ENCODE measurements at places on chromosomes 1 and 21.

- no peak for DNase-seq
Measured at GRCh38 chr1:112711041-112711440, 4.1 kb downstream of the PPM1J start.

DNA sequence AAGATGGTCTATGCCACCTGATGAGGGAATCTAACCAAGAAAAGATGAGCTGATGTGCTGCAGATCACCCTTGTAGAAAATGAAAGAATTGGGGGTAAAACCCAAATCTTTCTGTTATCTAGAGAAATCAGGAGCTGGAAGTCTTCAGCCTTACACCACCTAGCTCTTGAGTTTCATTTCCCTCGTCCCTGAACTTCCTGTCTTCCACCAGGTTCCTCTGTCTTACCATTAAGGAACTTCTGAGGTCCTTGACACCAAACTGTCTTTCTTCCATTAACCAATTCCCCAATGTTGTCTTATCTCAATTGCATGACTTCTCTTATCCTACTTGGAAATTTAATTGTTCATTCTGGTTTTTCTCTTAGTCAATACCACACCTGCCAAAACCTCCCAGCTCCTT, 31.5 kb downstream of the LPAR3 start:
- no peak for DNase-seq

- no peak for DNase-seq
Measured at GRCh38 chr1:7621334-7622219, 149.5 kb upstream of the VAMP3 start.

GRCh38 chr1:41481109-41481775, 3.2 kb downstream of the EDN2 start:
- no peak for DNase-seq

DNA sequence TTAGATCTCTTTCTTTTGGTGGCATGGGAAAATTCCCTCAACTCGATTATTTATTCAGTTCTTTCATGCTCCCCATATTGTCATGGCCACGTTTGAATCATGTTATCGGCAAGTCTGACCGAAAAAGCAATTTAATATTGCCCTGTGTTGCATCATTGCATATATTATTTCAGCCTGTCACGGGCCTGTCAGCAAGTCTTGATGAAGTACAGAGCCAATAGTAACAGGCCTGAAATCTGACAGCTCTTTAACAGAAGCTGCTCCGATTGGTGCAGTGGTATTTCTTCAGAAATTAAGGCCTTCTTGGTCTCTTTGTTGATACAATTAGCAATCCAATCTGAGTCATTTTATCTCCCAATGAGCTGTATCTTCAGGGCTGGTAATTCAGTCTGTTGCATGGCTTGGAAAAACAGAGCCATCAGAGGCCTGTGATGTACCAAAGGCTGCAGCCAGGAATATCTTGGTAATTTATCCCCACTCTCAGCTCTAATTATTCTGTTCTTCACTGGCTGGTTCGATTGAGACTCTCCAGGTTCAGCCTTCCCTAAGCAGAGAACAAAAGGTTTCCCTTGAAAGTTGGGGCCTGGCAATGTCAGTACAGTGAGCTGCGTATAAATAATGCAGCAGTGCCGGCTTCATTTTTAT, 149.5 kb downstream of the FGGY start:
- no peak for DNase-seq

- DNase-seq = no peak
Measured at GRCh38 chr1:214071469-214071868, 83.7 kb downstream of the PROX1 start.

DNA sequence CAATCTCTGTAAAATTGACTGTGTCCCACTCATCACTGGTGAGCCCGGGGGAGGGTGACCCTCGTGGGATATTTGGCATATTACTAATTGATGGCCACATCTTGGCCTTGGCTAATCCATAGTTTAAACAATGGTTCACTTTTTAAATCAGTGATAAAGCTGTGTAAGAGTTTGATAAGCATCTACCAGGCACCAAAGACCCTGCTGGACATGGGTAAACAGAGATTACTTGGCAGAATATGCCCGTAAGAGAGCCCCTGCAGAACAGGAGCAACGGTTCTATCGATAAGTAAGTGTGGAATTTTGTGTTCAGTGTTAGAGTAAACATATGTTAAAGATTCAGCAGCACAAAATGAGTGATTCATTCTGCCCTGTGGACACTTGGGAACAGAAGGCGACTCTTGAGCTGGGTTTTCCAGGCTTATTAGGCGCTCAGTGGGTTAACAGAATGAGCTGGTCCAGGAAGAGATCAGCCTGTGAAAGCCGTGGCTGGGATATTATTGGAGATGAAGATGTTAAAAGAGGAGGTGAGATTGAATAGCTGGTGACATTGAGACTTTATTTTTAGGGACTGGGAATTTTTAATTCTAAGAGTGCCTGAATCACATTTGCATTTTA, 55.9 kb downstream of the CNST start:
- DNase-seq = no peak

GRCh38 chr1:119655154-119655553, 7.1 kb upstream of the ZNF697 start:
- no peak for DNase-seq

DNA sequence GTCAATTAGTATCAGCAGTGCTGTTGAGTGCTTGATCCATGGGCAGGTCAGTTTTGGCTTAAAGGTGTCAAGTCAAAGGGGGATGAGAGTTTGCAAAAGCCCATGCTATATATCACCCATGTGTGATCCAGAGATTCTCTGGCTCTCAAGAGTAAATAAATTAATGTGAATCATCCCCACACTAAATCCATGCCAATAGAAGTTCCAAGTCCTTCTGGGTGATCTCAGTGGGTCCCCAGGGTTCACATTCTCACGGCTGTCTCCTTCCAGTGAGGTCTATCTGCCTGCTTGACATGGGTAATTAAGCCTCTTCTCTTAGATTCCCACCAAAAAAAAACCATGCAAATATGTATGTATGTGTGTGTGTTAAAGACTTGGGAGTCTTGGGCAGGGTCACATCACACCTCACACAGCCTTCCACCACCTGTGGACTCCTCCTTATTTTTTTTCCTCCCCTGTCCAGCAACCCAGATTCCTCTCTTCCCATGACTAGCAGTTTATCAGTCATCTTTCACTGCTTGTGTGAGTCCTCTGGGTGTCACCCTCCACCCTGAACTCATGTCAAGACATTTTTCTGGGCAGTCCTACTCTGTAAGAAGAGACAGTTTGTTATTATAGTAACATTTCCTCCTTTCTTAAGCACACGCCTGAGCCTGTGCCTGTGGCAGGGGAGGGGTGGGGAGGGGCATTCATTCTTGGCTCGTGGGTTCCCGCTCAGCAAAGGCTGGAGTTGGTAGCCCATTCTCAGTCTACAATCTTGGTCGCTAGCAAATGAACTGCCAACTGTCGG, 14.3 kb upstream of the S100A11 start:
- no peak for DNase-seq

GRCh38 chr1:109630898-109631512, 11.4 kb downstream of the AMPD2 start:
- no peak for DNase-seq

DNA sequence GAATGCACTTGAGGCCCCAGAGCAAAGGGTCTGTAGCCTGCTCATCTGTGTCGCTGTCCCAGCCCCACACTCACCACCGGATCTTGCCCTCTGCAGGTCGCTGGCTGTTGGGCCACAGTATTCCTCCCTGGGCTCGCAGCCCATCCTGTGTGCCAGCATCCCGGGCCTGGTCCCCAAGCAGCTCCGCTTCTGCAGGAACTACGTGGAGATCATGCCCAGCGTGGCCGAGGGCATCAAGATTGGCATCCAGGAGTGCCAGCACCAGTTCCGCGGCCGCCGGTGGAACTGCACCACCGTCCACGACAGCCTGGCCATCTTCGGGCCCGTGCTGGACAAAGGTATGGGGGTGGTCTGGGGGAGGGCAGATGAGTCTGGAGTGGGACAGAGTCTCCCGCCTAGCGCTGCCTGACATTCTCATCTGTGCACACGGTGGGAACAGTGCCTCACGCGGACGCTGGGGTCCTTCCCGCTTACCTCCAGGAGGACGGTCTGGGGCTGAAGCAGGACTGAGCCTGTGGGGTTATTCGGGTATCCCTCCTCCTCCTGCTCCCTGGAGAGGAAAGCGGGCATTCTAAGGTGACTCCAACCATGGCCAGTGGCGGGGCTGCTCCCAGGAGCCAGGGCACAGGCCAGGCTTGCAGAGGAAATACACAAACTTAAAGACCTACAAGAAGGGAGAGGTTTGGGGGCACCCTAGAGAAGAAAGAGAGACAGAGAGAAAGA, 15.9 kb downstream of the WNT3A start:
- no peak for DNase-seq

DNA sequence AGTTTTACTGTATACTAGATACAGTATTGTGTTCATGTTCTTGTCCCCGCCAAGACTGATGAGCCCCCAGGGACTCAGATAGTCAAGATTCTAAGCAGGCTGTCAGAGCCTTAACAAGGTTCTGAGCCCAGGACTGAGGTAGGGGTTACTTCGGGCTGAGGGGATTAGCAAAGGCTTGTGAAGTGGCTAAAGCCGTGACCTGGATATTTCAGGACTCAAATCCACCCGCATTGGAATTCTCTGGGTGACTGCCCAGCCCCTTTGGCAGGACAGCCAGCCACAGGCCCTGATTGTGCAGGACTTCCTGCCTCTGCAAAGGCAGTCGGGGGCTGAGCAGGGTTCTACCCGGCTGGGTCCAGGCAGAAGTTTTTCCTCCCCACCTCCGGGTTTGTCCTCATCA, at the start of gene PLA2G5:
PLA2G5 (plus strand) TSS at position 321 of the 400 bp plus-strand sequence. CDS start 14,637 bp downstream, outside the sequence.
- no peak for DNase-seq

- DNase-seq = no peak
Measured at GRCh38 chr1:243916160-243916559, 66.1 kb upstream of the AKT3 start.

DNA sequence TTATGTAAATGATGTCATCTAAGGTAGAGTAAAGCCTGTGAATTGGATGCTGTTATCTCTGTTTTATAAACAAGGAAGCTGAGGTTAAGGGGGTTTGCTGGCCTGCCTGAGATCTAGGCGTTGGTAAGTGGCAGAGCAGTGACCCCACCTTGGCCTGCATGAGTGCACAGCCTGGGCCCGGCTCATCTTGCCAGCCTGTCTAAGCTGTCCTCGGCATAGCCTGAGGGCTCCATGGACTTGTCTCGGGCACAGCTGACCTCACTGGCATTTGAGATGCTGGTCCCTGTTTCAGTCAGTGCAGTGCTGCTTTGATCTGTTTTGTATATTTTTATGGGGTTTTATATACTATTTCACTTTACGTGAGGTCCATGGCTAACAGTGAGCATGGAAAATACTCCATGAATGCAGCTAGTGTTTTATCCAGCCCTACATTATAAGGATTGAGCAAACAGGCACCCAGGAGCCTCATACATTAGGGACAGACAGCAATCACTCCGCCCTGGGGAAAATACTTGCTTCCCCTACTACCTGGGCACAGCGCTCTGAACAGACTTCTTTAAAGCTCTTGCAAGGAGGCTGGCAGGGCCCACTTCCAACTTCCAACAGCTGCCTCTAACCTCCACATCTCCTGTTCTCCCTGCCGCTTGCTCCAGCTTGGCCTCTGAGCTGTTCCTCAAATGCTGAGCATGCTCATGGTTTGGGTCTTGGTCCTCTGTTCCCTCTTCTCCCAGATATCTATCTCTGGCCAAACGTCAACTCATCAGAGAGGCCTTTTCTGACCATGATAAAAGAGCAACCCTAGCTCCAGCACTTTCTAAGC, 150.6 kb upstream of the HMGB4 start:
- no peak for DNase-seq

DNA sequence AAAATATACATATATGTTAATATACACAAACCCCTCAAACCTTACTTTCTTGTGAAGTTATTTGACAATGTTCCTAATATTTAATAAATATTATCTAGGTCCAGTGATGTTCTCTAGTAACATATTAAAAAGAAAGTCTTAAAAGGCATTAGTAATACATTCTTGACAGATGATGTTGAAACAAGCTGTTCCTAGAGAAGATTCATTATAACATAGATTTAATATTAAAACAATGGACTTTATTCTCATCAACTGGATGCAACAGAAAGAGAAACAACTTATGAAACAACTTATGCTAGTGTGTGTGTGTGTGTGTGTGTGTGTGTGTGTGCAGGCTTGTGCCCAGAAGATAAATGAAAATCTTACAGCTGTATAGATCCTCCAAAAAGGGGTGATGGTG, 68.5 kb upstream of the PLXNA2 start:
- DNase-seq = no peak

DNA sequence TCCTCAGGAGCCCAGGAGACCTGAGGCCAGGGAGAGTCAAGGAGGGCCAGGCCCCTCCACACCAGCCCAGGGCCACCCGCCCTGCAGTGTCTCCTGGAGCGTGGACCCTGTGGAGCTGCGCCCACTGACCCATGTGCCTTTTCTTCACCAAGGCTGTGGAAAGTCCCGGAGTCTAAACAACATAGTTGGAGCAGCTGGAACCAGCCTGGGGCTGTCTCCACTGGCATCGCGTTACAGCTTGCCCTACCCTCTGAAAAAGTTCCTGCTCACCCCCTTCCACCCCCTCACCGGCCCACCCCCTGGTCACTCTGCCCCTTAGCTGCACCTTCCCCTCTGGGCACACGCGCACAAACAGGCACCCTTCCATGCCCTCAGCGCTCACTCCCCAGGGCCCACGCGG, 18.3 kb downstream of the KCNC4 start:
- no peak for DNase-seq

- no peak for DNase-seq
Measured at GRCh38 chr1:53643881-53644390, 95.0 kb downstream of the GLIS1 start.

DNA sequence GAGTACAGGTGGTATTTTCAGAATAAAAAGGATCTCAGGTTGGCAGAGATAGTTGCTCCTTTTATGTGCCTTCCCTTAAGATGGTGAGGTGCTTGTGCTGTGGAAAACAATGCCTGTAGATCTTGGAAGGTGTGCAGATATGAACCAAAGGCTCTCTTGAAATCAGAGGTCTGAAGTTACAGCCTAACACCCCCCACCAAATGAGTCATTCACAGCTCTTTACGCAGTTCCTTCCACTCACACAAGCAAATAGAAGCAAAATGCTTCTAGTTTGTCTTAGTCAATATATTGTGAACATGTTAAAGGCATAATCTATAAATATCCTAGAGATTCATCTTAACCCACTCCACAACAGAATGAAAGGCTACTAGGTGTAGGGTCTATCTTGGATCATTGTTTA, 128.9 kb upstream of the NR5A2 start:
- DNase-seq = no peak

DNA sequence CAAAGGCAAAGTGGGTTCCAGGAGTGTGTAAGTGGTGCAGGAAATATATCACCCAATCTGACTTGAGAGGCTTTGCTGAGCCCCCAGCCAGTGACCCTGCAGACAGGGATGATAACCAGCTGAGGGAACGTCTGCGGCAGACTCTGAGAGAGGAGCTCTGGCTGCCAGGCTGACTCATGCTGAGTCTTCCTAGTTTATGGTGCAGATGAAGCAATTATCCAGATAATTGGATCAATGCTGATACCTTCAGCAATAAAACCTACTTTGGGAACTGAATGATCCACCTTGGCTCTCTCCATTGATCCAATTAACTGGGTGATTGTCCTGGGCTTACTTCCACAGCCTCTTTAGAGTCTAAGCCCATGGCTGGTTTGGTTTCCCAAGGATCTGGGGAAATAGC, 7.3 kb downstream of the C8B start:
- DNase-seq = no peak

- no peak for DNase-seq
Measured at GRCh38 chr1:217431395-217431794, 199.5 kb downstream of the GPATCH2 start.

Data from stimulated activated CD8-positive, alpha-beta memory T cell treated with anti-CD3 and anti-CD28 coated beads, Interleukin-4, amount 100 ng/mL, for 1 hour (primary cell).